Hepatocyte (in vitro differentiated cells): ENCODE measurements at places on chromosomes 7 and 10. TPM values are rescaled to one million over a fixed set of nuclear protein-coding genes. Genes with fewer than 3 reads are reported as not detected.

DNA sequence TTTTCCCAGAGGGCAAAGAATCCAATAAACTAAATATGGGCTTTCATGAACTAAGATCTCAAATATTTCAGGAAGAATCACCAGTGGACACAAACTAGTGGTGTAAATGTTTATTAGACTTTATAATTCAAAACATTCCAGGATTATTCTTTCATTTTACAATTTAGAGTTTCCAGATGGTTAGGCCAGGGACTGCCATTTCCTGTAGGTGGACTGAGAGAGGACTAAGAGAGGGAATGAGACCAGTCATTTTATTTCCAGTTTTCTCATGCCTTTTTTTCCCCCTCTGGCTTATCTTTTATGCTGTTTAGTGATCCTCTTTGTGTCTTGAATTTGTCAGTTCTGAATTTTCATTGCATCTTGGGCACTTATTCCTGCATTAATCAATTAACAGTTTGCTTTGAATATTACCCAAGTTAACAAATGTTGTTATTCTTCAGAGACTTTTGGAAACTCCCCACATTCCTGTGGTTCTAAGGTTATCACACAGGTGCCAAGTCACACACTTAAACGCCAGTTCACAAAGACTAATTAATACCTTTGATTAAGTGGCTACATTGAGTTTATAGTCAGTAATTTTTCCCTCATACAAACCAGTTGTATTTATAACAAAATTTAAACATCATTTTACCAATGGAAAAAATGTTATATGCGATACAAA lies 12.3 kb downstream of the CISD1 start:
- DNase-seq, result no peak

- no peak for DNase-seq
These were observed 384.2 kb downstream of the SUGCT start for GRCh38 chr7:40519009-40519408.

The NXPH1 gene
- not detected in 2 replicates for polyA plus RNA-seq

- peak; percentile 55 for DNase-seq
These were observed 35.9 kb upstream of the CACNB2 start for GRCh38 chr10:18104223-18104872.

GRCh38 chr7:36506820-36507219 lies 117.2 kb downstream of the ANLN start:
- DNase-seq, result no peak

GRCh38 chr10:112379635-112380296 lies 5.8 kb downstream of the ACSL5 start:
- DNase-seq, result peak; percentile 76

The TAS2R4 gene
- polyA plus RNA-seq, result not detected in 2 replicates

DNA sequence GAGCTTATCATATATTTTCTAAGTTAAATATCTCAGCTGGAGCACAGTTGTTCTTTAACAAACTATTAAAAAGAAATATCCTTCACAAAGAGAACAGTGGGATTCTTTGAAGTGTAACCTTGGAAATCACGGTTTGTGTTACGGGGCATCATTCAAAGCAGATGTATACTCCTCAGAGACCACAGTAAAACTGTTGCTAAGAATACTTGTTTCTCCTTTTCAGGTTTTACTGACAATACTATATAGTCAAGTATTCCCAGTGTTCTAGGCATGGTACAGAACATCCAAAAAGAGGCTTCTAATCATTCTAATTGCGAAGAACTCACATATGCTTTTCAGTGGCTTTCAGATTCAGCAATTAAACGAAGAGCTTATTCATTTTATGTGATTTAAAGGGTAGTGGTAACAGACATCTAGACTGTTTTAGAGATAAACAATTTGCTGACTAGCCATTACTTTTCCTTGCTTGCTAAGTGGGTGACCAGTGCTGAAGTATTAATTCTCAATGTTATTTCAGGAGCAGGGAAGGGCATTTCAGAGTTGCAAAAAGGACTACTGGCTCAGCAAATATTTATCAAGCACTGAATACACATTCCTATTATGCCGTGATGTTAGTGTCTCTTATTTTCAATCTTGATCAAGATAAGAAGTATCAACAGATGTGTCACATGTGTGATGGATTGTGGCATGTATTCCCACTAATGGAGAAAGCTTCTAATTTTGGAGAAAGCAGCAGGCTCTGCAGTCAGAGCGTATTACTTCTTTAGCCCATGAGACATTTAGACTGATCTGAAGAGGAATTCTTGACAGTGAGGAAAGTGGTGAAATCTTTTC lies 236.8 kb downstream of the RNLS start:
- peak; percentile 8 for DNase-seq

The HABP2 gene
- polyA plus RNA-seq, result 48.3 and 55.1 TPM in 2 replicates

GRCh38 chr7:22252936-22253536 lies 103.9 kb downstream of the RAPGEF5 start:
- no peak for DNase-seq

DNA sequence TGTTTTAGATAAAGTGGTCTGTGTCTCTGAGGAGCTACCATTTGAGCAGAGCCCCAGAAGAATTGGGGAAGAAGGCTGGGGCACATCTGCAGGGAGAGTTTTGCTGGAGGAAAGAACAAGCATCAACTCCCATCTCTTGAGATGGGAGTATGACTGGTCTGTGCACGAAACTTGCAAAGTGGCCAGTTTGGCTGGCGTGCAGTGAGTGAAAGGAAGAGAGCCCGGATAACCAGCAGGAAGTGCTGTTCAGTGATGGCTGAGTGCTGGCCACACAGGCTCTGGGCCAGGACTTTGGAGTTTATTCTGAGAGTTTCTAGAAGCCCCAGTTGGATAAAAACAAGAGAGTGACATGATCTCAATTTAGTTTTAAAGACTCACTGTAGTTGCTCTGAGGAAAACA lies 34.4 kb upstream of the SVIL start:
- DNase-seq, result no peak

DNA sequence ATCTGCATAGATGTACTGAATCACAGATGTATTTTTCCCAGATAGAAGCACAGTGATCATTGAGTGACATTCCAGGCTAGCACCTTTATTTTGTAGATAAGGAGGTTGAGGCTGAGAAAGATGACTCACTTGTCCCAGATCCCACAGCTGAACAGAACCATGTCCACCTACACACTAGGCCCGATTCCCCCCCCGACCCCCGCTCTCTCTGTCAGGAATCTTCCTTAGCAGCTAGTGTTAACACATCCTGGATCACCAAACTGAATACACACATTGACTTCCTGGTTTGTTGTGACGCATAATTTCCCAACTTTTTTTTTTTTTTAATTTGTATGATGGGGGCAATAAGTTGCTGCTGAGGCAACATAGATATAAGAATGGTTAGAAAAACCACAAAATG lies 5.2 kb downstream of the SFMBT2 start:
- DNase-seq, result no peak

The ANKRD61 gene
- 0.33 and 0.81 TPM in 2 replicates for polyA plus RNA-seq

The RPEL1 gene
- polyA plus RNA-seq, result not detected in 2 replicates

The HMX3 gene
- polyA plus RNA-seq, result not detected in 2 replicates

- DNase-seq, result no peak
These were observed 6.7 kb downstream of the BNIP3 start for GRCh38 chr10:131975003-131975402.

- no peak for DNase-seq
These were observed 65.4 kb downstream of the GRK5 start for GRCh38 chr10:119272736-119273135.

The CDHR1 gene
- polyA plus RNA-seq, result 0.17 TPM in 1 of 2 replicates, not detected in the other

DNA sequence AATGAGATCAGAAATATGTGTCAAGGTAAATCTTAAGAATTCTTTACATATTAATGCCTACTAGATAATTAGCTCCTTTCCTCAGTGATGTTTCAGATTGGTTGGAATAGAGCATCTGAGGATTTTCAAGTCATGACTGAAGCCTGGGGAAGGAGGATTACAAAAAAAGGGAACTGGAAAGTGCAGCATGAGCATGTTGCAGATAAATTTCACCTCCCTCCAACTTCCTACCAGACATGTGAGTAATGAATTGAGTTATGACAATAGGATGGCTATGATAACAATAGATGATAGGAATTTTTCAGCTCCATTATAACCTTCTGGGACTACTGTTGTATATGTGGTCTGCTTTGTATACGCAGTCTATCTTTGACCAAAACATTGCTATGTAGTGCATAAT lies 104.2 kb upstream of the RAB18 start:
- no peak for DNase-seq

DNA sequence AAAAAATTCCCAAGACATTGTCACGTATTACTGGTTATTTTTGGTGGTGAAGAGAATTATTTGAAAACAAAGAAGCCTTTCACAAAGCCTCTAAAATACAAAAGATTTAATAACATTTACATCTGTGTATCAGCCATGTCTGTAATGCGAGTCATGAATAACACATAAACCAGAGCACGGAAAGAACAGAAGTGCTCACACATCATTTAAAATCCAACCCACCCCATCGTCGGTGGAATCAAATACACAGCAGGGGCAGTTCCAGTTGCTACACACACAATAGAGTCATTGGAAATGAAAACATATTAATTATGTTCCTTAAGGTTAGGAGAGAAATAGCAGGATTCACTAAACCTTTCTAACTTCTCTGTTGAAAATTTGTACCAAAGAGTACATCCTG lies 1097.3 kb downstream of the KCNMA1 start:
- DNase-seq, result no peak

DNA sequence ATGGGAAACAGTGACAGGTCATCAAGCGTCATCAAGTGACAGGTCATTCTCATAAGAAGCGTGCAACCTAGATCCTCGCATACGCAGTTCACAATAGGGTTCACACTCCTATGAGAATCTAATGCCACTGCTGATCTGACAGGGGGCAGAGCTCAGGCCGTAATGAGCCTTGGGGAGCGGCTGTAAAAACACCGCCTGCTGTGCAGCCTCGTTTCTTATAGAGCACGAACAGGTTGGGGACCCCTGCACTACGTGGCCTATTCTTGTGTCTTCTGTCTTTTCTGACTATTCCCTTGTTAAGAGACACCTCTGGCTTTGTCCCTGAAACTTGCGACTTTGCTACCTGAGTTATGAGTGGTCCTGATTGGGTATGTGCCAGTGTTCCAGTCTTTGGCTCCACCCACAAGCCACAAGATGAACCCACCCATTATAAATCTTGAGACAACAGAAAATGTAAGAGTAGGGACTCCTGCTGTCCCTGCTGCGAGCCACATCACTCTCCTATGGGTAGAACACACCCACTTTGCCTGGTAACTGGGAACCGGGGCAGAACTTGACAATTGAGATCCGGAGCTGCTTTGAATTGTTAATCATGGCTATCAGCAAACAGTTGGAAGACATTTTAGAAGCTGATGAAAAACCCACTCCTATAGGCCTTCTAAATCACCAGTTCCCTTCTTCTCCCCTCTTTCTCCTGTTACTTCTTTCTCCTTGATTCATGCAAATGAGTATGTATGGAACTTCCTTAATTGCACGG lies 55.8 kb upstream of the EXOC4 start:
- DNase-seq, result no peak

DNA sequence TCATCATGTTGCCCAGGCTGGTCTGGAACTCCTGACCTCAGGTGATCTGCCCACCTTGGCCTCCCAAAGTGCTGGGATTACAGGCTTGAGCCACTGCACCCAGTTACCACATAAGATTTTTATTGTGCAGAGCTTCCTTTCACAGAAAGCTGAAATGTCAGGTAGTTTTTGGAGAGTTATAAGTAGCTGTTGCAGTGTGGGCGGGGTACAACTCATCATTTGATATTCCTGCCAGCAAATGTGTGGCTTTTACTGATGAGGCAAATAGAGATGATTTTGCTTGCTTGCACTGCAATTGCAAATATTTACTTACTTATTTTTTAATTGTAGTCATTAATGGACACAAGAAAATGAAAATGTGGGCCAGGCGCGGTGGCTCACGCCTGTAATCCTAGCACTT lies 32.4 kb downstream of the NKX2-3 start:
- DNase-seq, result no peak

GRCh38 chr7:53035499-53036412 lies at the start of gene POM121L12:
Gene POM121L12, plus strand, starts transcription at chr7:53035633. Its CDS starts 39 bp downstream, at chr7:53035672.
- no peak for DNase-seq

DNA sequence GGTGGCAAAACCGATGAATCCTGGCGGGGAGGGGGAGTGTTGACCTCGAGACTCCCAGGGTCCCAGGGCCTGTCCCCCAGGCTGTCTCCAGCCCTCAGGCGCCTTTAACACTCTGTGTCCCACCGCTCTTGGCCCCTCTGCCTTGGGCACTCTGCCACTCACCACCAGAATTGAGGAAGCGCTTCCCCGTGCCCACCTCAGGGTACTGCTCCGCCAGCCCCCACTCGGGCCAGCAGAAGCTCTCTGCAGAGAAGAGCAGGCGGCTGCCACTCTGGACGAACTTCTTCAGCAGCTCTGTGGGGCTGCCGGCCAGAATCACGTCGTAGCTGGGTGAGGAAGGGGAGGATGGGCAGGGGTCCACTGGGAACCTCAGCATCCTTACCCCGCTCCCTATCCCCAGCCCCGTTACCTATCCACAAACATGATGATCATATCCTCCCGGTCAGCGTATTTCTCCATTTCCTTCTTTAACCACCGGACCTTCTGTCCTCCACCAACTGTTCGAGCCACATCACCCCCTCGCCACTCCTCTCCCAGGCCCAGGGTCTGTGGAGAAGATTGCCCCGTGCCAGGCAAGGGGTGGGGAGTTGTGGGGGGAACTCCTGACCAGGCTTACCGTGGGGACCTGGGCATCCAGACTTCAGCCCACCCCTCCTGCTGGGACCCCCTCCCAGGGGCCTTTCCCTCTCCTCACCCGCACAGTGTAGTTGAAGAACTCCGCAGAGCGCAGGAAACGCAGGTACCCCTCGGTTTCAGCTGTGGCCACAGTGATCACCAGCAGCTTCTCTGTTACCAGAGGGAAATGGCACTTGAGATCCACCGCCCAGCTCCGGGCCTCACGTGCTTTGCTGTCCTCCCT lies 1.2 kb downstream of the PLOD3 start:
- no peak for DNase-seq

GRCh38 chr10:43409385-43410109 lies 561 bp upstream of the HNRNPF start:
- no peak for DNase-seq

GRCh38 chr10:78893217-78893616 lies 175.5 kb upstream of the ZMIZ1 start:
- no peak for DNase-seq

The PNLIPRP3 gene
- polyA plus RNA-seq, result 0.46 TPM in 1 of 2 replicates, not detected in the other

The SH2D4B gene
- not detected in 2 replicates for polyA plus RNA-seq

- peak; percentile 30 for DNase-seq
These were observed 79.1 kb downstream of the PRTFDC1 start for GRCh38 chr10:24873281-24873683.

GRCh38 chr7:24455813-24456525 lies 117.3 kb upstream of the PALS2 start:
- no peak for DNase-seq

- no peak for DNase-seq
These were observed 19.6 kb downstream of the CSTF2T start for GRCh38 chr10:51679841-51680240.

GRCh38 chr10:87658321-87658795 lies 1.3 kb upstream of the PAPSS2 start:
- DNase-seq, result no peak

DNA sequence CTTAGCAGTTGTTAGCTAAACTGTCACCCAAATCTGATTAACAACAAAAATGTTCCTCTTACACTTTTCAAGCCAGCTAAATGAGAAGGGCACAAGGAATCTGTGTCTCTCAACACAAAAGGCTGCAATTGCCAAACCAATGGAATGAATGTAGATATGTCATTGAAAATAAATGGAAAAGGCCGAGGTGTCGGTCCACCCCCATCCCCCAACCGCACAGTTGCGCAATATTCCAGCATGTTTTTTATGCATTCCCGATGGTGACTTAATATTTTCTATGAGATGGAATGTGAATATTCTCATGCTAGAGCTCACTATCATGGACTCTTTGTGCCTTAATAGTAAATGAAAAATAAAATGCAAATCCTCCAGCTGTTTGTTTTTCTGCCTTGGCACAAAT lies 181.6 kb upstream of the LRGUK start:
- DNase-seq, result no peak

The C10orf67 gene
- polyA plus RNA-seq, result not detected in 2 replicates
